ENCODE measurements at places on chromosomes 12 and 14.

- DNase-seq, result no peak
These were observed 72.0 kb downstream of the NIN start for GRCh38 chr14:50758945-50759344.

DNA sequence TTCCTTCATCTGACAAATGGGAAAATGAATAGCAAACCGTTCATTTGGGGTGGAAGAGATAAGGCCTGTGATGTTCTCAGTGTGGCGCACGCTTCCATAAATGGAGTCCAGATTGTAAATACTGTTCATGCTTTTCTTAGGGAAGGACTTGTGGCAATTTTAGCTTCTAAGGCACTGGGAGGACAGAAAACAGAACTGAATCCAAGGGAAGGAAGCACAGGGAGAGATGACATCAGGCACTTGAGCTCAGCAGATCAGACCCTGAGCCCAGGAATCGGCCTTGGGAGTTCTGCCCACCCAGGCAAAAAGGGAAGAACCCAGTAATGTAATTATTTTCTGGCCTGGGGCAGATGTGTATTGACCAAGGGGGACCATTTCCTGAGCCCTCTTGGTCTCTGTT lies 7.2 kb upstream of the SH2B3 start:
- no peak for DNase-seq

DNA sequence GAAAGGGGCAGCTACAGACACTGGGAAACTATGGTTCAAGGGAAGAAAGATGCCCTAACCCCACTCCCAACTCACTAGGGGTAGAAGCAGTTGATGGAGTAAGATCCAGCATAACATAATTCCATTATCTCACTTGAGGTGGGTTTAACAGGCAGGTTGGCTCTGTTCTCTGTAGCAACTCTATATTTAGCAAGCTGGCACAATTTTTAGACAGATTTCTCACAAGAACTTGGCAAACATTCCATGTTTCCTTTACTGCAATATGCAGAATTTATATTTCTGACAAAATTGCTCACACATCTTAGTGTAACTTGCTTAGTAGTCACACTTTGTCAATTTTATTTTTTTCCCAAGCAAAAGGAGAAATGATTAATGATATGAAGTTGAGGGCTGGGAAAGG lies 475.4 kb downstream of the RMST start:
- DNase-seq, result no peak

DNA sequence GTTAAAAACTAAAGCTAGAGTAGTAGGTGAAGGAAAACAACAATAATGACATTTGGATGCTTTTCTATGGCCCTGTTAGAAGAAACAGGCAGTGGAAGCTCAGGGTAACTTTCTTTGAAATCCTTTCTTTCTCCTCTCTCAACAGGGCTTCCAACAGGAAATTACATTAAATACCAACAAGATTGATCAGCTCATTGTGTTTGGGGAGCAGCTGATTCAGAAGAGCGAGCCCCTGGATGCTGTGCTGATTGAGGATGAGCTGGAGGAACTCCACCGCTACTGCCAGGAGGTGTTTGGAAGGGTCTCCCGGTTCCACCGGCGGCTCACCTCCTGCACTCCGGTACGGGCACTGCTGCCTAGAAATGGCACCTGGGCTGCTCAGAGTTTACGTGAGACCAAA lies 81.5 kb downstream of the ESR2 start:
- DNase-seq, result no peak

DNA sequence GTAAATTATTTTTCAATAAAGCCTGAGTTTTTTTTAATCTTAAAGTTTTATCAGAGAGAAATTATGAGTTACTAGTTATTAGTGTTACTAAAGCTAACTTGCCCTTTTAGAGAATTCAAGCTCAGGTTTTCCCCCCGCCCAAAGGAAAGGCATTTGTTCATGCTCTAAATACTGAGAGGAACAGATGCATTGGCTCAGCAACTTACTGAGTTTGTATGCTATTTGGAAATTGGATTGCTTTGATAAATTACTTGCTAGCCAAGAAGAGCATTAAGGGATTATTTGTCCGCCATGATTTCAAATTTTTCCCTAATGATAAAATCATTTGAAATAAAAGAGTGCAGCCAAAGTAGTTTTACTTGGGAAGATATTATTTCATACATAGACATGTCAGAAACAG lies 149.4 kb downstream of the METTL25 start:
- no peak for DNase-seq
